ENCODE measurements at places on chromosomes 1 and 21.

DNA sequence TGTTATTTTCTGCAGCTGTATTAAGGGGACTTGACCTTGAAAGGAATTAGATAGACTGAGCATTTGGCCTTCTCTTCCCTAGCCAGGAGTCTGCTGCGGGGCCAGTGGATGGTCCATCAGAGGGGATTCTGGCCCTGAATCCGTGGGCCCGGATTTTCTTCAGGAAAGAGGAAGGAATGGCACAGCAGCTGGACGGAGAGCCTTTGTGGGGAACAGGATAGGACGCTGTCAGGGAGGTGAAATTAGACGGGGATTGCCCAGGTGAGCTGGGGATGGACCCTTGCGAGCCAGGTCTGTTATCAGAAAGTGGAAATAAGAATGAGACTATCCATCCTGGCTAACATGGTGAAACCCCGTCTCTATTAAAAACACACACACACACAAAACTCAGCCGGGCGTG lies 1.7 kb upstream of the C2CD2 start:
- DNase-seq: no peak

GRCh38 chr1:43796111-43796581 lies 88.8 kb downstream of the ST3GAL3 start:
- peak; percentile 78 for DNase-seq

GRCh38 chr1:1564268-1564667 lies 10.4 kb downstream of the SSU72 start:
- DNase-seq: no peak

- peak; percentile 18 for DNase-seq
These were observed 52.0 kb upstream of the ARHGEF16 start for GRCh38 chr1:3402258-3403010.

GRCh38 chr1:235015291-235015985 lies 113.2 kb downstream of the TOMM20 start:
- DNase-seq: no peak

DNA sequence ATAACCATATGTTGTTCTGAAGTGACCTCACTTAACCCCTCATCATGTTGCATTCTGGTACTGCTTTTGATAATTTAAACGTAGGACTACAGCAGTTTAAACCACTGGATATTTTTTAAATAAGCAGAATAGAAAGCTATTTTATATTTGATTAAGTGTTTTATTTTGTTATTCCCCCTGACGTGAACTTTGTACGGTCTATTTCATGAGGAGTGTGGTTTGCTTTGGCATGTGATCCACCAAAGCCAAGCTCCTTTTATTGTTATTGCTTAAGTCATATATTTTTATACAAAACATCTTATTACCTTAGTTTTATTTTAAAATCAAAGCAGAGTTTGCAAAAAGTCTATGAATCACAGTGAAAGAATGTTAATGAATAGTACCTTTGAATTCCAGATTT lies 101.4 kb upstream of the L1TD1 start:
- DNase-seq: no peak

- no peak for DNase-seq
These were observed 192.6 kb upstream of the AJAP1 start for GRCh38 chr1:4461726-4462290.

- DNase-seq: no peak
These were observed 16.8 kb downstream of the PTAFR start for GRCh38 chr1:28159680-28160079.

DNA sequence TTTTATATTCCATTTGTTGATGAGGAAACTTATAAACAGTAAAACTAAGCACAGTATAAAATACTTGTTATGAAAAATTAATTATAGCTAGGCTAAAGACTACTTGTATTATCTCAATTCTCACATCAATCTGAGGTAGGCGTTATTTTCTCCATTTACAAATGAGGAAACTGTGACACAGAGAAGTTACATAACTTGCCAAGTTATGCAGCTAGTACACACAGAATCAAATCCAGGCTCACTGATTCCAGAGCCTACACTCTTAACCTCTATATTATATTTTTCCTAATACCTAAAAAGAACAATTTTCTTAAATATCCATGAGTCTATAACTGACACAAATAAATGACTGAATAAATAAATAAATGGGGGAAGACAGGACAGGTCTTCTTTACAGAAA lies 11.2 kb upstream of the VPS45 start:
- no peak for DNase-seq

GRCh38 chr1:167460836-167461235 lies 57.5 kb downstream of the CD247 start:
- DNase-seq: no peak
